ENCODE measurements at places on chromosomes 5 and 9.

DNA sequence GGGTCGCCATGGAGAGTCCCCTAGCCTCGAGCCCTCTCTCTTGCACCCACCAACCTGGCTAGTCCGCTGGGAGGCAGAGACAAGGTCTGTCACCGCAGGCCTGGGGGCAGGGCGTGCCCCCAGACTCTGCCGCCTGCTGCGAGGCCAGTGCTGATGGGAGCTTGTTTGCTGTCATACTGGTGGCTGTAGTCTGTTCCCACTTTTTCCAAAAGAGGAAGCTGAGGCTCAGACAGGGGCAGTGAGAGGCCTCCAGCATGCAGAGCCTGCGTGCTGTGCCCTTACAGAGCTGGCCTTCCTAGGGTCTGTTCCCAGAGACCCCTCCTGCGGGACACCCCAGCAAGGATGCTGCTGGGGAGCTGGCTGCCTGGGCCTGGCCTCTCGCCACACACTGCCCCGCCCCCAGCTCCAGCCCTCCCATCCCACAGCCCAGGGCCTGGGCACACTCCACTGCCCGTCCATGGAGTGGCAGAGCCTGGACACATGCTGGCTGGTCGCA is 21.0 kb upstream of the SUSD3 start:
- no peak for DNase-seq

DNA sequence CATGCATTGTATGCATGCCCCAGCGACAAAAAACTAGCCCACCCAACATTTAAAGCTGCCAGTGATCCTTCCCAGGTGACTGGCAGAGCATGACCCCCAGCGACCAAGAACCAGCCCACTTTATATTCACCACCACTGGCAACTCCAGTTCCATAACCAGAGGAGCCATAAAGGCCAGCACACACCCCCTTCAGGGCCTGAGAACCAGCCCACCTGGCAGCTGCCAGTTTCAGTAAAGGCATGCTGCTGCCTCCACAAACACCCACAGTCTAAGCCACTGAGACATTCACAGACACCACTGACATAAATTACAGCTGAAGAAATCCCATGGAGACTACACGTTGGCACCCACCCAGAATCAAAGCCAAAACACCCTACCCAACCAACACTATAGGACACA is 46.9 kb upstream of the RGS7BP start:
- no peak for DNase-seq

DNA sequence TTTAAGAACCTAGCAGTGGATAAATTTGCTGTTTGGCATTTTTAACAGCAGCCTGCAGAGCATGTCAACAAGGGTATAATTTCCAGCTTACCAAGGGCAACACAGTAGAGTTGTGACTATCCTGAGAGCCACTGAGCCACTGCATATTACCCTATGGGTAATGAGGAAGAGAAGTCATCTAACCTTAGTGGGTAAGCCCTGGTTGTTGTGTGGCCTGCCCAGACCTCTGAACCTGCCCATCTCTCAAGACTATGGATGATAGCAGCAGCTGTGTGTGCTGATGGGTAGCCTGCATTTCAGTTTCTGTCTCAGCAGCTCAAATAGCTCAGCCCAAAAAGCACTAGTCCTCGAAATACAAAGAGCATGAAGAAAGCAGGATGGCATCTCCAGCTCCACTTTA is 56.1 kb upstream of the PIP5K1B start:
- no peak for DNase-seq

- DNase-seq, result no peak
These were observed 129.7 kb upstream of the DHFR start for GRCh38 chr5:80784451-80784850.

DNA sequence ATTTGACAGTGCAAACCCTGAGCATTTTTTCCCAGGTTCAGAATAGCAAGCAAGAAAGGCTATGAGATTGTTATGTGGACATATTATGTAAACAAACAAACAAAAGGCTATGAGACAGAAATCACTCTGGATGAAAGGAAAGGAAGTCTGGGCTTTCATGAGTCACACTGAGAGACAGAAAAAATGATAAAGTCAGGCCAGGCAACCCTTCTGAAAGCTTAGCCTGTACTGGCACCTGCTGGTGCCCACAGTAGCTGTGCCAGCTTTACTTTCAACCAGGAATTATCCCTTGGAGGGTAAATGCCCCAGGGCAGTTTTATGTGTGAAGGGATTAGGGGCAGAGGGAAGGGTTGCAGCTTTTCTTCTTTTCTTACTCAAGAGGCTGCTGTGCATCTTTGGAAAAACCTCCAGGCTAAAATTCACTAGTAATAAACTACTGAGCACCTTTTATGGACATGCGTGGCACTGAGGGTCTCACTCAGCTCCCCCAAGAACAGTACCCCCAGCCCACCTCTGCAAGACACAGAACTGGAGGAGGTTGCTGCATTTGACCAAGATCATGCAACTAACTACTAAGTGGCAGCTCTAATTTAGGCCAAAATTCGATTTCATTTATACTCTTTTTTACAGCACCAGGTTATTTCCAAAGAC is 41.7 kb downstream of the ACTL7B start:
- DNase-seq, result peak; percentile 70

GRCh38 chr5:143865426-143866025 is 53.6 kb downstream of the HMHB1 start:
- no peak for DNase-seq

DNA sequence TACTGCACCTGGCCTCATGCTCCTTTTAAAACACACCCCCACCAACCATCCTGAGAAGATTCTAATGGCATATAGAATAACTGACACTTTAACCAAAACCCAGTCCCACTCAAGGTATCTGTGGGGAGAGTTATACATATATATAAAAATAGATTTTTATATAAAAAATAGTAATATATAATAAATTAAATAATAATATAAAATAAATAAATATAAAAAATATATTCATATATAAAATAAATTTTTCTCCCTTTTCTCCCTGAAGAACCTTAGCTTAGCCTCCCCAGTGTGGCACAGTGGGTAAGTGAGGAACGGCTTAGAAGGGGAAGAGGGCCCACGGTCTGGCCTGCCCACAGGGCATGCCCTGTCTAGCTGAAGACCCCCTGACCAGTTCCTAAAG is 51.1 kb upstream of the SSBP2 start:
- DNase-seq, result no peak

GRCh38 chr5:121974261-121974660 is 12.5 kb downstream of the SRFBP1 start:
- DNase-seq, result no peak

GRCh38 chr5:93585767-93586385 is 2.9 kb downstream of the NR2F1 start:
- DNase-seq, result peak; percentile 59

- DNase-seq, result peak; percentile 9
These were observed 123.3 kb downstream of the PHF2 start for GRCh38 chr9:93699650-93700049.

DNA sequence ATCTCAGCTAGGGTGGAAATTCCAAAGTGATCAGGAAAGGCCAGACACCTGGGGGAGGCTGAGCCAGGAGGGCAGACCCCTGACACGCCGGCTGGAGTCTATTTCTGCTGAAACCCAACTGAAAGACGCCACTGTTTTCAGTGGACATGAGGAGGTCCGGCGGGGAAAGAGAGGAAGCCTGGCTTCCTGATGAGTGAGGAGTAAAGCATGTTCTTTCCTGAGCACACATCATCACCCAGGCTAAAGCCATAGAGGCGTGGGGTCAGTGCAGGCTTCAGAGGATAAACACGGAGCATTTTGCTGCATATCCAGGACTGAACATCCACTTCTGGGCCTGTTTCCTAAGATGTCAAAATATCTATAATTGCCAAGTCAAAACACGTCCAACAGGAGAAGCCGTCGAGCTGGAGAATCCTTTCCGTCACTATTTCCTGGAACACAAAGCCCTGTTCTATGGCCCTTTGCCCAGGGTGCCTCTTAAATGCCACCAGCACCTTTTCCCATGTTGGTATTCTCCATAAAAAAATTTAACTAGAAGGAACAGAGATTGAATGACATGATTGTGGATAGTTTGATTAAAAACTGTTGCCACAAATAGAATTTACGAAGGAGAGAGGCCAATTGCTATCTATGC is 597.9 kb upstream of the ADAMTS16 start:
- DNase-seq, result no peak

DNA sequence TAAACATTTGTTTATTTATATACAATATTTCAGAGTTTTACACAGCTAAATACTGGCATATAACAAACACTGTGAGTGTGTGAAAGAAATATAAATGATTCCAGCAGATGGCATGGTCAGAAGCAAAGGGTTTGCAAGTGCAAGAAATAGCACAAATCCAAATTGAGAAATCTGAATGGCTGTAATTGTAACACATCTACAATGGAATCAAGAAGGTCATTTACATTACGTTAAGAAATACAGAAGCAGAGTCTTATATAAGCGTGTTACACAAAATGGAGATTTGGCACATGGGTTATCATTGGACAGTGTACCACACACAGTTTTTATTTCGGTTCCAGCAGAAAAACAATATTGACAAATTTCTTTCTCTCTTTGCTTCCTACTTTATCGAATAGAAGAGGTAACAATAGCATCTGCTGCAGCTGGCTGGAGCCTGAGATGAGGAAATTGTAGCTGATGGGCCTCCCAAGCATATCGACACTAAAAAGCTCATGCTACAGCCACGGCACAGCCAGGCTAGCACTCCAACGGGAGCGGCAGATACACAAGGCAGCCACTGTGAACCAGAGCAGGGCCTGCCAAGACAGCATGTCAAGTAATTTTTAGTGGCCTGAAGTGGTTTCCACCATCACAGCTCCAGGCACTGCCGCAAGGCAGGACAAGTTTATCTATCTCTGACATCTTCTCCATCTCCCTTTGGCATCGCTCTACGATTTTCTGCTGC is 564.6 kb upstream of the DMAC1 start:
- DNase-seq, result no peak

DNA sequence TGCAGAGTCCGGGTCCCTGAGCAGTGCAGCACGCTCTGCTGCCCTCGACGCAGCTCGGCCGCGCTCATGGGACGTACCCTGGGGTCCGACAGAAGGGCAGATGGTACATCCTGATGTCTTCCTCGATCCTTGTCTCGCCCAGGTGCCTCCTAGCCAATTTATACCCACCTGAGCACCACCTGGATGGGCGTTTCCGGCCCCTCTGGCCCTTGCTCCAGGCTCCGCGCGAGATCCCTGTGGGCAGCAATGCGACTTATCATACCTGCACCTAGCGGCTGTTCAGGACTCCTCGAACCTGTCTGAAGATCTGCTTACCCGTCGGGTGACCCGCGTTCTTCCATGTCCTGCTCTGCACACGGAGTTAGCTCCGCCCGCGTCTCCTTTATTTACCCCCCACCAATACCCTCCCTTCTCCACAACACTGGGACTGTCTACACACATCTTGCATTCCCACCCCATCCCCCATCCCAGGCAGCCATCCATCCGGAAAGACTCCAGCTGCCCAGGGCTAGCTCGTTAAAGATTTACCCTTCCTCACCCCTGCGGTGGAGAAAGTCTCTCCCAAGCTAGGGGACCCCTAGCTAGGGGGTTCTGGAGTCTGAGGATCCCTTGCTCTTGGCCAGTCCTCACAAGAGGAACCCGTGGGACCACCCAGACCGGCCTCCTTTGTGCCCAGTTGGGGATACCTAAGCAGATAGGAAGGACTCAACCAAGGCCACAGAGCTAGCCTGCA is at the start of gene KIF12:
Gene KIF12 (minus strand): TSS at position 357 of the 733 bp plus-strand sequence. CDS start 16 bp downstream, at position 341.
- no peak for DNase-seq

DNA sequence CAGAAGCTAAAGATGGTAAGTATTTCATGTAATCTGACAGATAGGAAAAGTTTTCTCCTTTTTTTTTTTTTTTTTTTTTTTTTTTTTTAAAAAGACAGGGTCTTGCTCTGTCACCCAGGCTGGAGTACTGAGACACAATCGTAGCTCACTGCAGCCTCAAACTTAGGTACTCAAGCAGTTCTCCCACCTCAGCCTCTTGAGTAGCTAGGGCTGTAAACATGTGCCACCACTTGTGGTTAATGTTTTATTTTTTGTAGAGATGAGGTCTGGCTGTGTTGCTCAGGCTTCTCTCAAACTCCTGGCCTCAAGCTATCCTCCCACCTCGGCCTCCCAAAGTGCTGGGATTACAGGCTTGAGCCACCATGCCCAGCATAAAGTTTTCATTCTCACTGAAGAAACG is 17.8 kb downstream of the CDK7 start:
- no peak for DNase-seq

- no peak for DNase-seq
These were observed 16.6 kb upstream of the SHC3 start for GRCh38 chr9:89195131-89195797.

DNA sequence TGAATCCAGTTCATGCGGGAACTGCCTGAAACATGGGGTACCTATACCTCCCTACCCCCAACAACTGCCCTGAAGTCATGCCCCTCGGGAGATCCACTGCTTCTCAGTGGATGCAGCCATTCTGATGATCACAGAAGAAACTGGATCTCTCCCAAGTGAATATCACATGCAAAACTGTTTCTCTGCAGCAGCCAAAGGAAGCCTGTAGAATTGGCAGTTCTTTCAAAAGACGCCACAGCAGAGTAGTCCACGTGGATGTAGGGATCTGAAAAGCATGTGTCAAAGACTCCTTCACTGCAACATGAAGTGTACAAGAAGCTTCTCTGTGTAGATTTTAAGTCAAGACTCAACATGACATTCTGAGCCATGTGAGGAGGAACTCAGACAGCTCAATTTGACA is 286.7 kb downstream of the NR3C1 start:
- DNase-seq, result no peak

GRCh38 chr5:150791536-150791935 is 13.0 kb downstream of the SMIM3 start:
- DNase-seq, result no peak

GRCh38 chr9:91677331-91677730 is 253.7 kb upstream of the NFIL3 start:
- DNase-seq, result no peak

- no peak for DNase-seq
These were observed 190.7 kb downstream of the DOCK8 start for GRCh38 chr9:405341-405740.

- DNase-seq, result no peak
These were observed 7.1 kb downstream of the RABL6 start for GRCh38 chr9:136814725-136815421.

DNA sequence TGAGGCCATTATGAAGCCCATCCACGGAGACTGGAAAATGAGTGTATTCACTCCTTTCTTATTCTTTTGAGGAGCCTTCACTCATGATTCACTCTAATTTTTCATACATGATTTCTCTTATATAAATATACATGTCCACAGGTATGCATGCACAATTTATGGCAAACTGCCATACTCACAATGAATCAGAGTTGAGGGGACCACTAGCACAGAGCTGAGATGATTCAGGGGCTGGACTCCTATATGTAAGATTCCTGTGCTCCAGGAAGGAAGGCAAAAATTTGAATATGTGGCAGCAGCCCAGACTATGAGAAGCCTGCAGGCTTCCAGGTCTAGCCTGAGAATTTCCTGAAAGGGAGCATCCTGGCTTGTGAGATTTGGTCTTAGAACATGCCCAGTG is 484.6 kb downstream of the PRELID2 start:
- DNase-seq, result no peak

Measured in COR-L47 (cell line).